ENCODE measurements at places on chromosomes 5 and 9.

DNA sequence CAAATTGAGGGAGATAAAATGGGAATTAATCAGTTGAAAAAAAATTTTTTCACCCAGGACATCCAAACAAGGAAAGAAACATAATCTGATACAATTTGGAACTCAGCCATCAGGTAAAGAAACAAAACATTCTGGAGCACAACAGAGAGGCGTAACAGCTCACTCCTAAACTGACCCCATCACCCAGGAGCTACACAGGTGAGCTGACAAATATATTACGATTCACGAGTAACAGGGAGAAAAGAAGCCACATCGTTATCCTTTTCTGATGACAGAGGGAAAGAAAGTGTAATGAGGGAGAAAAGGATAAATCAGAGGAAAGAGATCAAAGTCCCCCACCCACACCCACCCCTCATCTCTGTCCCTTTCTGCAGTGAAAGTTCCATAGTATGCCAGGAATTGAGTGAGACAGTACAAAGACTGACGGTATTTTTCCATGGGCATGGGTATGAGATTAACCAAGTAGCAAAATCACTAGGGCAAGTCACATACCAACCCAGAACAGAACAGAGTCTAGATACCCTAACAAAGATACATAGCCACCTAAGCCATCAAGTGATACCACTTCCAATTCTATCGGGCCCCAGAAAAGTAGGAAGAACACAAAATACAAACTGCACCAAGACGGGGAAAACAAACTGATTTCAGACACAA is 45.4 kb downstream of the TMEM245 start:
- DNase-seq, result no peak

GRCh38 chr5:80961376-80962281 is 1.5 kb downstream of the RASGRF2 start:
- peak; percentile 24 for DNase-seq

GRCh38 chr9:70816316-70816715 is 305.1 kb downstream of the TRPM3 start:
- DNase-seq, result no peak

DNA sequence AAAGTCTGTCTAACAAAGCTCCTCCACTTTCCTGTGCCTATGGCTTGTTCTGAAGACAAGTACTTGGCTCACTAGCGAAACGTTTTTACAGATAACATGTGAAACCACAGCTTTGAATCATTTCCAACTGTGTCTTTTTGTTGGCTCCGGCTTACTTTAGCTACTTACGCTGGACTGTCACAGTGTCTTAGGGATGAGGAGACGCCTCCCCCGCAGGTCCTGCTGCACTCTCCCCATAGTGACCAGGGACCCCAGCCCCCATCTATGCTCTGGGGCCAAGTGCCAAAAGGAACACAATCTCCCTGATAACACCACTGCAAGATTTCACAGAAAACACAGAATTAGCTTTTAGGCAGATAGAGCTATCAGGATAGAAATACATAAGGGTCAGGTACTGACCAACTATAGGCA is 219.1 kb downstream of the ADAMTS6 start:
- DNase-seq, result no peak

- DNase-seq, result no peak
Observed at GRCh38 chr5:80989883-80990282, 29.7 kb downstream of the RASGRF2 start.

DNA sequence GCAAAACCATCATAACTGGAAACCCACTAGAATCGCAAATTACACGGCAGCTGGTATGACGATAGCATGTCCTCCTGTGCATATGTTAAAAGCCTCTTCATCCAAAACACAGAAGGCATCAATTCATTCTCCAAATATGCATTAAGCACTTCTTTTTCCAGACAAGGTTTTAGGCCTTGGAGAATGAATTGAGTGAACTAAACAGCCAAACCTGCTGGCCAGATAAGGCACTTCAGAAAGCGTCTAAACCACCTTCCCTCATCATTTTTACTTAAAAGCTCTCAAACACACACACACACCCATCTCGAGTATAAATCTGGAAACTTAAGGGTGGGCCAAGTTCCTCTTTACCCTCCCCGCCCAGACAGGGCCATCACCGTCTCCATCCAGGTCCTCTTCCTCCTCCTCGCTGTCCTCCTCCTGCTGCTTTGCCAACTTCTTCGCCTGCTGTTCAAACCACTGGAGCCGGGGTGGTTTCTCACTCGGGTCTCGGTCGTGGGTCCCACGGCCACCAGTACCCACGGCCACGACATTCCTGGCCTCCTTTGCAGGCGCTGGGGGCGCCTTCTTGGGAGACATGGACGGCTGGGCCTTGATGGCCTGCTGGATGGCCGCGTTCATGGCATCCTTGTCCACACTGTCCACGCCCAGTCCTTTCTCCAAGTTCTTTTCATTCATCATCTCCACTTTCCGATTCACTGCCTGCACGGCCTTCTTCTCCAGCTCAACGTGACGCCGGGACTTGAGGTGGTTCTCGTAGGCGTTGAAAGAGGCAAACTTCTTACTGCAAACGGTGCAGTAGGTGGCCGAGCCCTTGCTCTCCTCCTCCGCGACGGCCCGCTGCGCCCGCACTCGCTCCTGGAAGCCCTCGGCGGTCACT is 696 bp downstream of the ZNF622 start:
- DNase-seq, result peak; percentile 12
